Hematopoietic multipotent progenitor cell treated with erythropoietin and hydrocortisone succinate and interleukin-3 and kit ligand, for 8 days (in vitro differentiated cells): ENCODE measurements at places on chromosomes 6 and 20.

GRCh38 chr6:44297063-44298038 lies 15.8 kb downstream of the AARS2 start:
- DNase-seq = peak; percentile 16

DNA sequence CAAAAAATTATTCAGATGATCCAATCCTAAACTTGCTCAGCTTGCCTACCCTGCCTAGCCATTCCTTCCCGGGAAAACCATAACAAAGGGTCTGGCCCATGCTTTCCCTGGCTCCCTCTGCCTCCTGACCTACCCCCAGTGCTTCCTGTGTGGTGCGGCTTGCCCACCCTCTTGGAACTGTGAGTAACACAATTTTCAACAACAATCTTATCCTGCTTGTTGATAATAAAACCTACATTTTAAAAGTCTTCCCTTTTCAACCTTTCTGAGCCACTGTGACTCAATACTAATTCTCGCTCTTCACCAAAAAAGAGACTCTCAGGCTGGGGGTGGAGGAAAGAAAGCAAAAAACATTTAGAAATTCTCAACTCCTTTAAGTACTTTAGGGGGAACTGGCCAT lies 18.0 kb downstream of the EXOC2 start:
- DNase-seq = no peak

DNA sequence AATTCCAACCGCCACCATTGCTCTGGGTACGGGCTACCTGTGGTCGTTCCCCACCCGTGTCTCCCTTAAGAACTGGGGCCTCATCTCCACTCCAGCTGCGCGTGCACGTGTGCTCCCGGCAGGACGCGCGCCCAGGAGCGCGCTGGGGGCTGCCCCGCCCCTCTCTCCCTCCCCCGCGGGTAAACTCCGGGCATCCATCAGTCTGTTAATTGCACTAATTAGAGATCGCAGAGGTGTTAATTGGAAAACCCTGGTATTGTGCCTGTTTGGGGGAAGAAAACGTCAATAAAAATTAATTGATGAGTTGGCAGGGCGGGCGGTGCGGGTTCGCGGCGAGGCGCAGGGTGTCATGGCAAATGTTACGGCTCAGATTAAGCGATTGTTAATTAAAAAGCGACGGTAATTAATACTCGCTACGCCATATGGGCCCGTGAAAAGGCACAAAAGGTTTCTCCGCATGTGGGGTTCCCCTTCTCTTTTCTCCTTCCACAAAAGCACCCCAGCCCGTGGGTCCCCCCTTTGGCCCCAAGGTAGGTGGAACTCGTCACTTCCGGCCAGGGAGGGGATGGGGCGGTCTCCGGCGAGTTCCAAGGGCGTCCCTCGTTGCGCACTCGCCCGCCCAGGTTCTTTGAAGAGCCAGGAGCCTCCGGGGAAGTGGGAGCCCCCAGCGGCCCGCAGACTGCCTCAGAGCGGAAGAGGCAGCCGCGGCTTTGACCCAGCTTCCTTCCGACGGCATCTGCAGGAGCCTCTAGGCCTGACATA lies 14.4 kb downstream of the FOXP4 start:
- DNase-seq = peak; percentile 72

GRCh38 chr20:53502820-53503219 lies 90.8 kb downstream of the ZNF217 start:
- no peak for DNase-seq

GRCh38 chr6:50699051-50699775 lies 14.1 kb upstream of the TFAP2D start:
- no peak for DNase-seq
